ENCODE measurements at places on chromosomes 3 and 15.

DNA sequence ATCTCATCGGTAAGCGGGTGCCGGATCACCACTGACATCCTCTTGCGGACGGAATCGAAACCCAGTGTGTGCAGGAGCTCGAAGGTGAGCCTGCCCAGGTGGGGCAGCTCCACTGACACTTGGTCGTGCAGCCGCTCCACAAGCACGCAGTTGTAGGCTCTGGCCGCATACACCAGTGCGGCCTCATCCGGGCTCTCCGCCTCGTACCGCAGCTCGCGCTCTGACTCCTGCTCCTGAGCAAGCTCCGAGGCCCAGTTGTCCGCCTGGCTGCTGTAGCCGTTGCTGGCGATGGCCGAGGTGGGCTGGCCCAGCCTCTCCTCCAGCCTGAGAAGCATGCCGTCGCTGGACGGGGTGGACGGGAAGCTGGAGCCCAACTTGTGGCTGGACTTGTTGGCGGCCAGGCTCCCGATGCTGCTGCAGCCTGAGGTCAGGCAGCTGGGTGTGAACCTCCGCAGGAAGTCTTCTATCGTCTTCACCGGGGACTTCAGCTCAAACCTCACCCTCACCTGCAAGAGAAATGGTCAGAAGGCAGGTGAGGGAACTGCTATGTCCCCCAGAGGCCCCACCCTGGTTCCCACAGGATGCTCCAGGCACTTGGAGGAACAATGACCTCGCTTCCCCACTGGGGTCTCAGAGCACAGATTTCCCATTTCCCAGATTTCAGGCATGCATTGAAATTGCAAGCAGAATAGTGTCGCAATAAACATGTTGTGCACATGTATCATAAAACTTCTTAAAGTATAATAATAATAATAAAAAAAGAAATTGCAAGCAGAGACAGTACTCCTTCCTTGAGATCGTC lies 149.2 kb downstream of the ATP10A start:
- DNase-seq = no peak

DNA sequence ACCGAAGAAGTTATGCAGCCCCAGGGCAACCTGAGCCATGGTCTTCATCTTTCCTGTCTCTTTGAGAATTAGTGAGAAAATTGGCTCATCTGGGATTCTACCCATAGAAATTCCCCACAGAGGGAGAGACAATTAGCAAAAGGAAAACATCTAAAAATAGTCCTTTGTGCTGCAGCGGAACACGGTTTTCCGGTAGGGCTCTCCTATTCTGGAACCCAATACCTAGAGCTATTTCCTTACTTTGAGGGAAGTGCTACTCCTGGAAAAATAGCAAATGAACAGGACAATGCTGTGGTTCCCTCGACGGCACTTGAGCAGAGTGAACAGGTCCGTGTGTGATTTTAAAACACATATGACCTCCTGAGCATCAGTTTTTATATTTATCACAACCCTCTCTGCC lies 210.5 kb downstream of the FGF12 start:
- DNase-seq = no peak

GRCh38 chr3:15815696-15816095 lies 17.9 kb upstream of the ANKRD28 start:
- no peak for DNase-seq

DNA sequence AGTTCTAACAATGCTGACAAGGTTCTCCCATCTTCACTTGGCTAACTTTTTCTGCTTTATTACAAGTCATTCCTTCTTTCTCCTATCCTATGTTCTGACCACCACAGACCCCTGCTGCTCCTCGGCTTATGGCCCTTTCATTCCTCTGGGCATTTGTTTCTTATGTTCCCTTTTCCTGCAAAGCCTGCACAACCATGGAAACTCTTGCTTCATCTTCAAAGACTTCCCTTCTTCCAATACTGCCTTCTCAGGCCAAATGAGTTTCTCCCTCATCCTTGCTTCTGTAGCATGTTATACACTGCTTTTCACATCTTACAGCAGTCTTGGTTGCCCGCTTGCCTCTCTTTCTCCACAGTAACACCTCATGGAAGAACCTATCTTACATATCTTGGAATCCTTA lies 17.9 kb upstream of the ATOSA start:
- DNase-seq = no peak

DNA sequence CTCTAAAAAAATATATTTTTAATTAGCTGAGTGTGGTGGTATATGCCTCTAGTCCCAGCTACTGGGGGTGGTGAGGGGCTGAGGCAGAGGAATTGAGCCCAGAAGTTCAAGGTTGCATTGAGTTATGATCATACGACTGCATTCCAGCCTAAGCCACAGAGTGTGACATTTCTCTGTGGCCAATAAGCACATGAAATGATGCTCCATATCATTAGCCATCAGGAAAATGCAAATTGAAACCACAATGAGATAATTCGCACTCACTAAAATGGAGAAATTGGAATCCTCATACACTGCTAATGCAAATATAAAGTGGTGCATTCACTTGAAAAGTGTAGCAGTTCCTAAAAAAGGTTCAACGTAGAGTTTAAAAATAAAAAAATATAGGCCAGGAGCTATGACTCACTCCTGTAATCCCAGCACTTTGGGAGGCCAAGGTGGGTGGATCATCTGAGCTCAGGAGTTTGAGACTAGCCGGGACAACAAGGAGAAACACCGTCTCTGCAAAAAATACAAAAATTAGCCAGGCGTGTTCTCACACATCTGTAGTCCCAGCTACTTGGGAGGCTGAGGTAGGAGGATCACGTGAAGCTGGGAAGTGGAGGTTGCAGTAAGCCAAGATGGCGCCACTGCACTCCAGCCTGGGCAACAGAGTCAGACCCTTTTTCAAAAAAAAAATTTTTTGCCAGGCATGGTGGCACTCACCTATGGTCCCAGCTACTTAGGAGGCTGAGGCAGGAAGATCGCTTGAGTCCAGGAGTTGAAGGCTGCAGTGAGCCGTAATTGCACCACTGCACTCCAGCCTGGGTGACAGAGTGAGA lies 35.2 kb downstream of the IFT122 start:
- no peak for DNase-seq

DNA sequence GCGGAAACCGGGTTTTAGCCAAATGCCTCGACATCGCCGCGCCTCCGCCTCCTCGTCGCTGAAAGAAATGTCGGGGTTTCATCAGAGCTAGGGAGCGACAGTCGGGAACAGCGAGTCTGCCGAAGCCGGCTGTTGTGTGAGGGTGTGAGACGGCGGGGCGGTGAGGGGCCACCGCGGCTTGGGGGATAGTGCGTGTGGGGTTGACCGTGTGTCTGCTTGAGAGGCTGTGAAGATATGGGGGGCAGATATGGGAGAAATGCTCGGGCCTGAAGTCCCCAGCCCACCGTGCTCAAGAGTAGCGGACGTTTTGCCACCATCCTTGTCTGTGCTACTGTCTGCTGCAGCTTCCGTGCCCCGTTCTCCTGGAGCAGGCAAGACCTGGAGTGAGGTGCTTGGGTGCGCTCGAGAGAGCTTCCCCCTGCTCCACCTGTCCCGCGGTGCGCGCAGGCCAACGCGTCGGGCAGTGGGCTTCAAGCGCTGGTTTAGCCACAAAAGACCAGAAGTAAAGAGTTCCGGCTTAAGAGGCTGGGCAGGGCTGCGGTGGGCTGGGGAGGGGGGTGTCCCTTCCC lies 716 bp upstream of the ISLR2 start:
- DNase-seq = no peak

DNA sequence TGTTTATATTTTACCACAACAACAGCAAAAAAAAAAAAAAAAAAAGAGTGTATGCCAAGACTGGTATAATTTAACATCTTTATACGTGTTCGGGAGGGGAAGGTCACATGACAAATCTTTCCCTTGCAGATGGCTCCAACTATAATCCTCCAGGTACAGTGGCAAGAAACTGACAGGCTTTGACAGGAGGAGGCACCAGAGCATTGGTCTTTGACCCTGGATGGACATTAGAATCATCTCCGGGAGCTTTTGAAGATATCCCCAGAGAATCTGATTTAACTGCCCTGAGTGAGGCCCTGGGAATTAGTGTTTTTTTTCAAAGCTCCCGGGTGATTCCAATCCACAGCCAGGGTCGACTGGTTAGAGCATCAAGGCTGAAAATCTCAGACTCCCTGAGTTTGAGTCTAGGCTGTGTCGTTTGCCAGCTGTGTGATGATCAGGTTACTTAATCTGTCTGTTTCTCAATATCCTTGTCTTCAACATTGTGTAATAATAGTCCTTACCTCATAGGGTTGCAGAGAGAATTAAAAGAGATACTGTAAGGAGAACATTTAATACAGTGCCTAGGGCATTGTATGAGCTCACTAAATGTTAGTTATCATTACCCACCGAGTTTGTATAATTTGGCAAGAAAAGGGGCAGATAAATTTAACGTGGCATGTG lies 8.9 kb upstream of the SEMA5B start:
- no peak for DNase-seq

GRCh38 chr3:23159929-23160328 lies 43.2 kb upstream of the UBE2E2 start:
- DNase-seq = no peak

DNA sequence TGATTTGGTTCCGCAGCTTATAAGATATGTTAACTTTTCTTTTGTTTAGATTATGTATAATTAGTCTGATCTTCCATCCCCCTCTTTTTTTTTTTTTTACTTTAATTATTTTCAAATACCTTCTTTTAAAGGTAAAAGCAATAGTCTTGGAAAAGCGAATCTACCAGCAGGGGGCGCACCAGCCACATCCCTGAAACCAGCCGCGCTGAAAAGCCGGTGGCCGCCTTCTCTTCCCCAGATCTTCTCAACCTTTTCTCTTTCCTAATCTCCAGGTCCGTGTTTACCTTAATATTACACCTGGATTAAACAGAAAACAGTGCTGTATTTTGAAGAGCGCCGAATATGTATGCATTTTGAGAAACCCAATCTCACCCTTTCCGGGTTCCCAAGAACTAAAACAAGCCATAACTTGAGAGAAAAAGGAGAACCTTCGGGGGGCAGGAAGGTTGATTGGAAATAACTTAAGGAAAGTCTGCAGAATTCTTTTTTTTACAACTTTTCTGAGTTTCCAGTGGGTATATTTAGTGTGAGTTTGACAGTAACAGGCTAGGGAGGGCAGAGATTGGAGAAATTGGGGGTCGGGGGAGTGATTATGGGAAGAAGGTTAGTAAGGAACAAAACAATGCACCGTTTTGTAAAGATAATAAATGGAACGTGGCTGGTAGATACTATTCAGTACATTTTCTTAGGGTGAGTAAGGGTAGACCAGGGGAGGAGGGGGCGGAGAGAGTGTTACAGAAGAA lies 2.0 kb upstream of the SOX2 start:
- DNase-seq = no peak

DNA sequence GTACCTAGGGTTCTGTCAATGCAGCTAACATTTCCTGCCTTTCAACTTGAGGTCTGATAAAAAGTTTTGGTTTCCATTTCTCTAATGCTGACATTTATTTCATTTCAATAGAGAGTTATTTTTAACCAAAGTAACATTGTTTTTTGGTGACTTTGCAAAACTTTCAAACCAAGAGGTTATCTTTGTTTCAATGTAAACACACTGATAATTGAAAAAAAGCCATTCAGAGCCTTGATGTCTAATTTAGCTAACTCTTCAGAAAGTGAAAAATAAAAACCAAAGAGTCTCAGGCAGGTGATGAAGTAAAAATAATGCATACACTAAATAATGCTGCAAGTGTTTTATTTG lies 9.6 kb upstream of the TIPARP start:
- no peak for DNase-seq

DNA sequence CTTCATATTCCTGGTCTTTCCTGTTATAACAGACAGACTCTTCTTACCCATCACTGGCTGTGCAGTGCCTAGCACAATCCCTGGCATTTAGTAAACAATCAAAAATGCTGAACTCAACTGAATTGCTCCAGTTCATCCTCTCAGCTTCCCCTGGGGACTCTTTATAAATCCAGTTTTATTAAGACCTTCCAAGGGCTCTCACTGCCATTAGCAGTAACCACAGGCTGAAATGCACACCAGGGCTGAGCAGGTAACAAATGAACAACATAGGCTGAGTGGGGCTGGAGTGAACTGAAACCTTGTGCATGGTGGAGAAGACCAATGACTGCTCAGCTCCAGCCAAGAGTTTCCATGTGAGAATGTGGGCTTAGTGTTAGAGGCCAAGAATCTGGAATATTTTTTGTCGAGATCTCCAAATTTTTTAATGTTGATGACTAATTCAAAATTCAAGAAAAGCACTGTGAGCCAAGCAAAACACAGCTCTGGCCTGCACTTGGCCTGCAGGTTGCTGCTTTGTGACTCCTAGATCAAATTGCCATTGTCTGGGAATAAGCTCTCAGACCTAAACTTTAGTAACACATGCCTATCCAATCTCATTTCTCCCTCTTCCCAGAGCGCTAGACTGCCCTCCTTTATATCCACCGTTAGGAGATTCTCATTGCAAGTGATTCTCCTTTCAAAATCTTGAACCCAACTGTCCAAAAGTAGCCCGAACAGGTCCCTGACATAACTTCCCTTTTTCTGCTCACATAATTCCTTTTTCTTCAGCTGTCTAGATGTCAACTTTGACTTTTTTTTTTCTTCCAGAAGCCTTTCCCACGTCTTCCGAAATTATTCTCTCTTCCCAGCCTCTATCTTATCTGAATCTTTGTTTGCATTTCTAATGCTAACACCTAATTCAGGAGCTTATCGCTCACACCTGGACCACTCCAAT lies 7.4 kb downstream of the SQOR start:
- no peak for DNase-seq

DNA sequence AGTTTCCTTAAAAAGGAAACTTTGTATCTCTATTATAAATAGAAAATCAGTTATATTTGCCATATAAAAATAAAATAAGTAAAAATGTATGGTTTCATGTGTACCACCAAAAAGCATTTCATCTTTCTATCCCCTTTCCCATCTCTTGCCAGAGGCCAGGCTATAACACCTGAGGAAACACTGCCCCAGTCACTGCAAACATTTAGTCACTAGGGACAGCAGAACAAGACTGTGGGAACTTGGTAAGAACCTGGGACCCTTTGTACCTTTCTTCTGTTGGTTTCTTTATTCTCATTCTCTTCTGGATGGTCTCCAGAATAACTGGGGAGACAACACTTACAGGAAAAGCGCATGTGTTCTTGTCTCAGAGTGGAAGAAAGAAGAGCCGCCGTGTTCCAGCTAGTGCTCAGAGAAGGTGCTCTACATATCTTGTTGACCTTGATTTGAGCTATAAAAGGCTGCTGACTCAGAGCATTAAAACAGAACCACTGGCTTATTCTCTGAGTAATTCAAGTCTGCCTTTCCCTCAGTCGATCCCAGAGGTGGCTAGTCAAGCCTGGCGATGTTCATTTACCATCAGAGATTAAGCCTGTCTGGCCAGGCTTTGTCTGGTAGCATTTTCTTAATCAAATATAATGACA lies 361.6 kb downstream of the RBMS3 start:
- DNase-seq = no peak

DNA sequence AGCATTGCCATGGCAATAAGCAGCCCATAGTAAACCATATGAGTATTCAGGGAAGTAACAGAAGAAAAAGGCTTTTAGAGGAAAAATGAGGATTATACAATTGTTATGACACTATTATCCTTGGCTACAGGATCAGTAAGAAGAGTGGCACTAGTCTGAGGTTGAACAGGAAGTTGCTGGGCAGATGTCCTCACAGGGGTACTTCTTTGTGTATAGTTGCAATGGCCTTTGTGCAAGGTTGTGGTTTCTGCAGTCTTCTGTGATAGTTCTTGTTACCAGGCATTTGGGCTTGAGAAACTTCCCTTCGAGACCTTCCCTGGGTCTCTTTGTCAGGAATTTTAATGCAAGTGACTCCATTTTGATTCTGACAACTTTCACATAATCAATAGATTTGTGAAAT lies 100.6 kb upstream of the ATP11B start:
- DNase-seq = no peak
